ENCODE measurements at places on chromosomes 5 and 9.

GRCh38 chr5:154278908-154279307 is 88.4 kb downstream of the GALNT10 start:
- no peak for DNase-seq

- DNase-seq, result peak; percentile 78
Observed at GRCh38 chr5:177309351-177310191, 2.1 kb downstream of the MXD3 start.

DNA sequence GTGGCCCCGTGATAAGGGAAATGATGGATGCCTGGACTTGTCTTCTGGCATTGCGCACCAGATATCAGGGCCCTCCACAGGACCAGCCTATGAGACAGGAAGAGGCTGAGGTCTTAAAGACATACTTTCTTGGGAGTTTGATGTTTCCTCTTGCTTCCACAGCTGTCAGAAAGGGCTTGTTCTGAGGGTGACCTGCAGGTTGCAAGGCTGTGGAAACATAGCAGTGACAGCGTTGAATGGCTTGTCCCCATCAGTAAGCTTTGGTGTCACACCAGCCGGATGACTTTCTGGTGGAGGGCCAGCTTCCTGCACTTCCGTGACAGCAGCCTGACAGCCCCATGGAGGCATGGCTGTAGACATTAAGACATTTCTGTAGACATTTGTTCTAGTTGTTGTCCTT is 143.2 kb downstream of the C9orf152 start:
- no peak for DNase-seq

DNA sequence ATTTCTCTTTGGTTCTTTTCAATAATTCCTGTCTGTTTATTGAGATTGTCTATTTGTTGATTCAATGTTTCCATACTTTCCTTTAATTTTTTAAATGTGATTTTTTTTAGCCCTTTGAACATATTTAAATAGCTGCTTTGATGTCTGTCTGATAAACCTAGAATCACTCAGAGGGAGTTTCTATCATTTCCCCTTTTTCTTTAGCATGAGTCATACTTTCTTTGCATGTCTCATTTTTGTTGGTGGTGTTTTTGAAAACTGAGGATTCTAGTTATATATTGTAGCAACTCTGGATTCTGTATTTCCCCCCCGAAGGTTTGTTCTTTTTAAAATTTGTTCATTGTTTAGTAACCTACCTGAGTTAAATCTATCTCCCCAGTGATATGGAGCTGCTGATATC is 24.2 kb upstream of the ZNF618 start:
- no peak for DNase-seq

GRCh38 chr5:111769541-111769940 is 12.5 kb upstream of the NREP start:
- no peak for DNase-seq

DNA sequence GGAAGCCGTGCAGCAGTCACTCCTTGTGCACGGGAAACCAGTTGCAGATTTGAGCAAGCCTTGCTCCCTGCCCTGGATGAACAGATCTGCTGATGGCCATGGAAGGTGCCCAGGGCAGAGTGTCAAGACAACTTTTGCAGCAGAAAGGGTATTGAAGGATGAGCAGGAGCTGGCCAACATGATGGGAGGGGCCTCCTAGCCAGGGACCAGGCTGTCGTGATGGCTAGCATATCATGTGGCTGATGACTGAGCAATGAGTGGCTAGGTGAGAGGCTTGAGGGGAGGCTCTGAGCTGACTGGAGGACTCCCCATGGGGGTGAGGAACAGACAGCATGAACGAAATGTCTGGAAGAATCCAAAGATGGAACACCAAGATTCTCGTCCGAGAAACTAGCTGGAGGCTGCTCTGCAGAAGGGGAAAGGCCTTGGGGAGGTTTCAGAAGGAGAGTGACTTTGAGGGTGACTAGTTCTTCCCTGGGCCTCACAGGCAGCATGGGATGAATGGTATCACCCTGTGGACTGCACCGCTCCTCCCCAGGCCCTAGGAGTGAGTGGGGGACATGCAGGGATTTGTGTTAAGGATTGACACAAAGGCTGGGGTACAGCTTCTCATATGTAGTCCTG is 18.5 kb downstream of the PPARGC1B start:
- no peak for DNase-seq

GRCh38 chr9:90340421-90340820 is 302.2 kb downstream of the DIRAS2 start:
- DNase-seq, result no peak

- no peak for DNase-seq
Observed at GRCh38 chr5:122201365-122201764, 72.0 kb downstream of the ZNF474 start.

- DNase-seq, result no peak
Observed at GRCh38 chr9:96459268-96460007, 9.5 kb downstream of the HABP4 start.

DNA sequence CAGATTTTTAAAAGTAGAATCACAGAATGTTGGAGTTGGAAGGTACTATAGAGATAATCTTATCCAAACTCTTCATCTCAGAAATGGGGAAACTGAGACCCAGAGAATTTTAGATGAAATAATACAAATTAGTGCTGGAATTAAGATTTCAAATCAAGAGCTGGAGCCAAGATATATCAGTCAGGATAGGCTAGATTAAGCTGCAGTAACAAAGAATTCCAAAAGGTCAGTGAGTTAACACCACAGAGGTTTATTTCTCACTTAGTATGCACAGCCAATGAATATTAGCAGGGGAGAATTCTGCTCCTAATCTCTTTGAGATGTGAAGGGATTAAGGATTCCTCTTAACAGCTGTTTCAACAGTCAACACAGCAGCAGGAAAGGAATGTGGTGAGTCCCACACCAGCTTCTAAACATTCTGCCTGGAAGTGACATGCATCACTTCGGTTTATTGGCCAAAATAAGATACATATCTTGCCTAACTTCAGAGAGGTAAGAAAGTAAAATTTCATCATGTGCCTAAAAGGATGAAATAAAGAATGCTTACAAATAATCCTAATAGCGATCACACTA is 136.8 kb downstream of the FRMD3 start:
- DNase-seq, result no peak

DNA sequence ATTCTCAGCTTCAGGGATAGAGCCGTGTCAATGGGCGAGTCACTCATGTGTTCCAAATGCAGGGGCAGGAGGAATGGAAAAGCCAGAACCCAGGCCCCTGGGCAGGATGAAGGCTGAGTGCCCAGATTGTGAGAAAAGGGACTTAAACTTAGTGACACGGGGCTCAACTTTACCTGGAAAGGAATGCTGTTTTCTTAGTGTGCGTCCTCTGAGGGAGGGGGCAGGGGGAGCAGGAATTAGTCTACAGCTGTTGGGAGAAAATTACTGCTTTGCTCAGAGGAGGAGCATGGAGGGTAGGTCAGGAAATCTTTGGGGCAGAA is 14.6 kb downstream of the HK3 start:
- DNase-seq, result no peak

- no peak for DNase-seq
Observed at GRCh38 chr5:126195410-126196100, 227.7 kb upstream of the GRAMD2B start.

- no peak for DNase-seq
Observed at GRCh38 chr5:3943859-3944258, 348.2 kb downstream of the IRX1 start.

DNA sequence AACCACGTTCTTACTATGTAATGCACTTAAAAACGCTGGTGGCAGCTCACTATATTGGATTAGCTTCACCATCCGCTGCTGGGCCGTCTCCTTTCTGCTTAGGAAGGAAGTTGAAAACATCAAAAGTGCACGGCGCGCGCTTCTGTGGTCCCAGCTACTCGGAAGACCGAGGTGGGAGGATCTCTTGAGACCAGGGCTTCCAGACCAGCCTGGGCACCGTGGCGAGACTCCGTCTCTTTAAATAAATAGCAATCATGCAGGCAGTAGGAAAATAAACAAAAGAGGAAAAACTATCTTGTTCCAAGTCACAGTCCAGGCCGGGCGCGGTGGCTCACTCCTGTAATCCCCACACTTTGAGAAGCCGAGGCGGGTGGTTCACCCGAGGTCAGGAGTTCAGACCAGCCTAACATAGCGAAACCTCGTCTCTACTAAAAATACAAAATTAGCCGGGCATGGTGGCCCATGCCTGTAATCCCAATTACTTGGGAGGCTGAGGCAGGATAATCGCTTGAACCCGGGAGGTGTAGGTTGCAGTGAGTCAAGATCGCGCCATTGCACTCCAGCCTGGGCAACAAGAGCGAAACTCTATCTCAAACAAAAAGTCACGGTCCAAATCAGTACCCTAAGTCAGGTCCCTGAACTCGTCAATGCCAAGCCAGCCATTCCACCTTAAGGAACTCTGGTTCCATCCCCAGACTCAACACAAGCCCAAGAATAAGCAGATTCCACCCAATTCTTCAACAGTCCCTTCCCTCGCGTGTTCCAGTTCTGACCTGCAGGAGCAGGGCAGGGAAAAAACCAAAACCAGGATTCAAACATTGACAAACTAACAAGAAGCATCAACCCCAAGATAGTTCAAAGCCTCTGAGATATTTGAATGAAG is 1.0 kb upstream of the GOLGA1 start:
- DNase-seq, result peak; percentile 10

GRCh38 chr9:135065804-135066203 is 21.7 kb upstream of the OLFM1 start:
- no peak for DNase-seq

DNA sequence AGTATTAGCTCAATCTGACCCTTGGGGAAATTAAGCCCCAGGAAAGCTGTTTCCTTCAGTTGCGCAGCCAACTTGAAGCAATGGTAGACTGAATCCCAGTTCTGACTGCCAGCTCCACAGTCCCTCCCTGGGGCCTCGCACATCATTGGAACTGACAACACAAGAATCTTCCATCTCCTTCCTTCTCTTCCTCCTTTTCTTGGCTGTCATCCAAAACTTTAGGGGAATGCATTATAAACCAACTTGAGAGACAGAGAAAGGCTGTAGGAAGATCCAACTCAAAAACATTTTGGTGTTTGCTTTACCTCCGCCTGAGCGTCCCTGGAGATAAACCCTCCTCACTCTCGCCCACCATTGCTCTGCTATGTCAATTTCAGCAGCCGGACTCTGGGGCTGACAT is 16.6 kb downstream of the KCNIP1 start:
- no peak for DNase-seq

- peak; percentile 99 for DNase-seq
Observed at GRCh38 chr5:611731-612486, at the start of gene CEP72. TSS of gene CEP72 (plus strand) at chr5:612340. CDS start at chr5:612362, 22 bp downstream.

- DNase-seq, result no peak
Observed at GRCh38 chr5:143606043-143606752, 202.7 kb upstream of the NR3C1 start.

DNA sequence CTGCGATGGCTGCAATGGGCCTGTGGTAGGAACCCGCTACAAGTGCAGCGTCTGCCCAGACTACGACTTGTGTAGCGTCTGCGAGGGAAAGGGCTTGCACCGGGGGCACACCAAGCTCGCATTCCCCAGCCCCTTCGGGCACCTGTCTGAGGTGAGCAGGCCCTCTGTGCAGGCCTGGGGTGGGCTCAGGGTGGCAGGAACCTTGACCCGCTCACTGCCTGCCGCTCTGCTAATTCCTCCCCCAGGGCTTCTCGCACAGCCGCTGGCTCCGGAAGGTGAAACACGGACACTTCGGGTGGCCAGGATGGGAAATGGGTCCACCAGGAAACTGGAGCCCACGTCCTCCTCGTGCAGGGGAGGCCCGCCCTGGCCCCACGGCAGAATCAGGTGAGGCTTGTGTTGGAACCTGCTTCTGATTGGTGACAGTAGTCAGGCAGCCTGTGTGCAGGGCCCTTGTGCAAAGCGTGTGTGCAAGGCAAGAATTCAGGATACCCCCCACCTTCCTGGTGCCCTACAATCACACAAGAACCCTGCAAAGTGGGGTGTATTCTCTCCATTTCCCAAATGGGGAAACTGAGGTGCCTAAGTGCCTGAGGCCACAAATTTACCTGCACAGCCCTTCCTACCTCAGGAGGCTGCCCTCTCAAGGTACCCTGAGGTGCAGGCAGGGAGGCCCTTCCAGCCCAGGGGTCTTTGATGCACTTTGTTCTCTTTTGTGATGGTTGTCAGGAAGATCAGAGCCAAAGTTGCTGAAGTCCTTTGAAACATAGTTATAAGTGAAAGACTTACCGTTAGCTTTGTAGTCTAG is 3.4 kb downstream of the SQSTM1 start:
- no peak for DNase-seq

DNA sequence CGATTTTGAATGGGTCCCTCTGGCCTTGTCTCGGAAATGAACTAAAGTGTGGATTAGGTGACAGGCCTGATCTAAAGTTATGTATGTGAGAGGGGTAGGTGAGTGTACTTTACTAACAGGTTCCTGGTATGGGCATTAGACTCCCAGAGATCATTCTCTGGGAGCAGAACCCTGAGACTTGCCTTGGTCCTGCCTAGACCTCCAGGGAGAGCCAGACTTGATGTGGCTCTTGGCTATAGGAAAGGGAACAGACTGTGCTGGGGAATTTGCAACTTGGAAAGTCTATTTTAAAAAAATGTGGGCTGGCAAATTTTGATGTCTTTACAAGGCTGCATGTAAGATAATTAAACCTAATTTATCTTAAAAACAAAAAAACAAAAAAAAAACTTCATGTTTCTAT is 49.8 kb upstream of the NREP start:
- no peak for DNase-seq

GRCh38 chr9:105391288-105391687 is 56.5 kb upstream of the FSD1L start:
- DNase-seq, result no peak

- DNase-seq, result no peak
Observed at GRCh38 chr5:64971513-64971912, 202.8 kb downstream of the CWC27 start.

DNA sequence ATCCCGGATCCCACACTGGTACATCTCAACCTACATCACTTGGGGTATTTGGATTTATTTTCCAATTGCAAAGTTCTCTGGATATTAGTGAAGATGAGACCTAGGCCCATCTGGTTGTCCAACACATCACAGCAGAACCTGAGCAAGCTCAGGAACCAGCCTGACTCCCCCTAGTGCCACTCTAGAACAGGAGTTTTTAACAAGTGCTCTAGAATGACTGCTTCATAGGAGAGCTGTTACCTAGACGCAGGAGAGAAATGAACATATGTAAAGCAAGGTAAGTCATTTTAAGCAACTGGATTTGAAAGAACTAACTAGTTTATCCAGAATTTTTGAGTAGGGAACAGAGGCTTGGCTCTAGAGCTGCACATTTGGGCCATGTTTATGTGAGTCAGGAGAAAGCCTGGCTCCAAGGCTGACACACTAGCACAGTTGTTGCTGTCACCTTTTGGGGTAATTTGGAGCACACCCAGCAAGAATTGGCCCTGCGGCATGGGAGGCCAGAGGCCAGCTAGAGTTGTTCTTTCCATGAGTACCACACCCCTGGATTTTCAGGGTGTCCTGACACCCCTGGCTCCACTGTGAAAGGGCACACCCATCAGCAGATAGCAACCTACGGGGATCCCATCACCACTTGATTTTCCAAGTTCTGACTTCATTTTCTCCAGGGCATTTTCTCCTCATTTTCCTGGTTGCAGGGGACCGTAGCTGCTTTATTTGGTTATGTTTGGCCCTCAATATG is 110.9 kb upstream of the LPAR1 start:
- no peak for DNase-seq

DNA sequence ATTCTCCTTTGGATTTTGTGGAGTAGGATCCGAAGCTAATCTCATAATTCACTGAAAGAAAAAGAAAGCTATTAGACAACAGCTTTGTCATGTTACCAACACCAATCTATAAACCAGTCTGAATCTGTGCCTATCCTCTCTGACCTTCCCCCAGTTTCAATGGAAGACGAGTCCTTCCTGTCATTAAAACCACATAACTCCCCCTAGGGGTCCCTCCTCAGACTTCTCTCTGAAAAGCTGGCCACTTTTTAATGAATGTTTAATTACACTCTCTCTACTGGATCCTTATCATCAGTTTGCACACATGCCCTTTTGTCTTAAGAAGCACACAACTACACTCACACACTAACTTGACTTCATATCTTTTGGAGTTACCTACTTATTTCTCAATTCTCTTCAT is 98.0 kb upstream of the TSLP start:
- DNase-seq, result peak; percentile 23

Measured in iPS-NIHi11 (cell line).